ELF-1 (cell line): ENCODE measurements at places on chromosomes 13 and 19.
A peak's percentile ranks its signal among the peaks of the same experiment; 100 is the strongest.

DNA sequence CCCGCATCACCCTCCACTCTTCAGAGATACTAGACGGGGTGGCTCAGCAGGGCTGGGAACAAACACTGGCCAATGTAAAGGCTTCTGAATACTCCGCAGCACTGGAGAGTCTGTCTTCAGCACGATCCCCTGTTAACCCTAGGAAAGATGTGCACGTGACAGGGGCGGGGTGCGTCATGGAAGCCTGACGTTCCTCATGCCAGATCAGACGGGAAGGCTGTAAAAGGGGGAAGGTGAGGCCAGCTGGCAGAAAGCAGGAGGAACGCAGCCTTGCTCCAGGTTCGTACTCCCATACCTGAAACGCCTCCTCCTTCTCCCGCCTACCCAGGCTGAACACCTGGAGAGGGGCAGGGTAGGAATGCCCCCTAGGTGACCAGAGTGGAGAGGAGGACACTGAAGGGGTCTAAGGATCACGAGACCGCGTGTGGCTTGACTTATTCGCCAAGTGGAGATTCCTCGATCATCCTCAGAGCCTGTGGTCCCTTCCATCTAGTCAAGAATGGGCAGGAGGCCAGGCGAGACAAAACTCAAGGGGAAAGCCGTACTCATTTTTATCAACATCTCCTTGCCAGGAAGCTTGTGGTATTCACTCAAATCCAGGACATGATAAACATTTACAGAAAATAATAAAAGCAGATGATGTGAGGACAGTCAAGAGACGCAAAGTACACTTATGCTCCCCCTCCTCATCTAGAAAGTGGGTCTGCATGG is 18.2 kb upstream of the FFAR2 start:
- DNase-seq: no peak

DNA sequence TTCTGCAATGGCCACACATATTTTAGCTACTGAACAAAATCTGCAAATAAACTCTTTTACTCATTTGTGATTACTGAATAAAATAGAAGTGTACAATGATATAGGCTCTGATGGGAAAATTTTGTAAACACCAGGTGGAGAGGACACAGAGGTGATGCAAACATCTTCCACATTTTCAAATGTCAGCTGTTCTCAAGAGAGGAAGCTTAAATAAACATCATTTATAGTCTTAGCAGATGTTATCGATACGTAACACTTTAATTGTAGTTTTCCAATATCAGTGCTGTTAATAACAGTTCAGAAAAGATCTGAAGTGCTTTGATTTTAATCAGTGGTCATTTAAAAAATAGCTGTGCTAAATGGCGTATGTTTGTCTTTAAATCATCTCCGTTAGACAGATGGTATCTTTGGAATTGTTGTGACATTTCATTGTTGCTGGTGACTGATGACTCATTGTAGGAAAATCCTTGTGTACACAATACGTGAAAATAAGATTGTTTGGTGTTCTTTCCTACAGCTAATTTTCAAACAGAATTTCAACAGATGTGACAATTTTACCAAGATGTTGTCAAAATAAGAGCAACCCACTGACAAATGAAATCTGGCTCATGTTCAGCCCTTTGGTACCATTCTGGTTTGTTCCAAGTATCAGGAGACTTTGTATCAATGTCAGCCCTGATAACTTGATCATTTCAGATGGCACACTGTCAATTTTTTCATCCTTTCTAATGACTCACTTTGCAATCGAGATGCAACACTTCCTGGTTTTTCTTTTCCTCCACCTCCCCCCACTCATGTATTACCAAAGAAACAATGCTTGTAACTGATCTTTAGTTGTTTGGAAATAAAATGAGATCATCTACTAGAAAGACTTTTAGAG is 516.0 kb downstream of the DCT start:
- DNase-seq: no peak

GRCh38 chr19:14349426-14349825 is 31.8 kb upstream of the ADGRE5 start:
- DNase-seq: no peak

GRCh38 chr19:35973487-35973886 is 21.5 kb upstream of the SDHAF1 start:
- DNase-seq: no peak

DNA sequence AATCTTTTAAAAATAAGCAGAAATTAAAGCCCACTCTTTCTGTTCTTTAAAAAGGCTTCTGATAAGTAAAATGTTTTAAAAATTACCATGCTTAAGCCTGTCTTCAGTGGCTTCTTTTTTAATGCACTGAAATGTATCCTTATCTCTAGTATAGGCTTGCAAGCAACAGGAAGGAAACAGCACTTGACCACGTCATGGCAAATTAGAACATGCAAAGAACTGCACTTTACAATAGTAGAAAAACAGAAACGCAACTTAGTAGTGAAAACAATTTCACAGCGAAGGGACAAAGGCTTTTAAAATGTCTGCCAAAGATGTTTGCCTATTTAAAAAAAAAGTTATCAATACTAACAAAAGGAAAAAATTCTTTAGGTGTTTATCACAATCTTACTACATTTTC is 36.3 kb downstream of the ELF1 start:
- no peak for DNase-seq

GRCh38 chr13:110799246-110800236 is 86.0 kb downstream of the ING1 start:
- DNase-seq: no peak

DNA sequence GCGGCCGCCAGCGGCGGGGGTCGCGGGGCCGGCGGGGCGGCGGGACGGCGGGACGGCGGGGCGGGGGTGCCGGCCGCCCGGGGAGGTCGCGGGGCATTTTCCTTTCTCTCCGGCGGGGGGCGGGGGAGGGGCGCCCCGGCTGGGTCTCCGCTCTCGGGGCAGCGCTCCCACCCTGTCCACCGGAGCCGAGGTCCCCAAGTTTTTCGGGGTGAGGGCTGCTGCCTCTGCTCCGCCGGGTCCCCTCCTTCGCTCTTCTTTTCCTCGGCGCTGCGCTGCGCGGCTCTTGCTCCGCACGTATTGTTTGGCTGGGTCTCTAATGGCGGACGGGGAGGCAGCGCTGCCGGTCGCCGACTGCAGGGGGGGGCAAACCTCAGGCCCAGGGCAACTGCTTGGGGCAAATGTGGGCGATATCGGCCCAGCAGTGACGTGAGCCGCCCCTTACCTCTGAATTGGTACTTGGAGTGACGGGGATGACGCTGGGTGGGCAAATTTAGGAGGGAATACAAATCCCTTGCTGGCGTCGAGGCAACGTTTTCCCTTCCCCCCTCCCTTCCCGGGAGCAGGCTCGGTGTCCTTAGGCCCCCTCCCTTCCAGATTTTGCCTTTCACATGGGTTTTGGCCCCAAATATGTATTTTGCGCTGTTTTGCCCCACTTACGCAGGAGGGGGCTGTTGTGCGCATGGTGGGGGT is 759 bp downstream of the ZMYM2 start:
- DNase-seq: peak; percentile 76

- DNase-seq: no peak
Observed at GRCh38 chr13:89470901-89471300, 1799.7 kb downstream of the SLITRK5 start.

GRCh38 chr13:79771493-79771892 is 290.5 kb downstream of the NDFIP2 start:
- no peak for DNase-seq
